ENCODE measurements at places on chromosomes 16 and 17.

DNA sequence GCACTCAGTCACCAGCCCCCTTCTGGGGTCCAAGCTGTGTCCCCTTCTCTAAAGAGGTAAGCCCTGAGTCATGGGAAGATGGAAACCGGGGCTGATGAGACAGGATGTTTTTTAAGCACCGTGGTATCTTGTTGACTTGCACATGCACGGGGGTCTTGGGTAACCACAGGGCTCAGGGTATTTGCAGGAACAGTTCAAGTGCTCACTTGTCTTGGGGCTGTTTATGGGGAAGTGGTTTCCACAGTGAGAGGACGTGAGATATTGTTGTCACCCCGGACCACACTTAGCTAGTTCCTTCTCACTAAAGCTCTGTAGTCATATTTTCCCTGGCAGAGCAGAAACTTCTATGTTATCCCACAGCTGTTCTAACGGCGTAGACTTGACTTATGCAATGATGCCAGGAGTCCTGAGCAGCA is 7.7 kb downstream of the CCL3L1 start:
- no peak for DNase-seq

DNA sequence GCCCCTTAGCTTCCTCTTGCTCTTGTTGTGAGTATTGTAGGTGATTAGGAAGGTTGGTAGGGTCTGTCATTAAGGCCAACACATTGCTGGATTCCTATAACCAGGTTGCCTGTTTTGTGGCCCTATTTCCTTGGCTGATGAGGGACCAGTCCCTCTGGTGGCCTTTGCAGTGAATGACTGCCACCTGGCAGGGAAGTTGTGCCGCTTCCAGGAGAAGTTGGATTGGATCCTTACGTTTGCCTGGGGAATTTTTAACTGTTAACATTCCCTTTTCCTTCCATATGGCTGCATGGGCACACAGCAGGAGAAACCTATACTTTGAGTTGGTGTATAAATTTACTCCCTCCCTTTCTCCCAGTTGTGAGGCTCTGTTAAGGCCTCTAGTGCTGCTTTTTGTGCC is 32.4 kb downstream of the LCMT1 start:
- no peak for DNase-seq

DNA sequence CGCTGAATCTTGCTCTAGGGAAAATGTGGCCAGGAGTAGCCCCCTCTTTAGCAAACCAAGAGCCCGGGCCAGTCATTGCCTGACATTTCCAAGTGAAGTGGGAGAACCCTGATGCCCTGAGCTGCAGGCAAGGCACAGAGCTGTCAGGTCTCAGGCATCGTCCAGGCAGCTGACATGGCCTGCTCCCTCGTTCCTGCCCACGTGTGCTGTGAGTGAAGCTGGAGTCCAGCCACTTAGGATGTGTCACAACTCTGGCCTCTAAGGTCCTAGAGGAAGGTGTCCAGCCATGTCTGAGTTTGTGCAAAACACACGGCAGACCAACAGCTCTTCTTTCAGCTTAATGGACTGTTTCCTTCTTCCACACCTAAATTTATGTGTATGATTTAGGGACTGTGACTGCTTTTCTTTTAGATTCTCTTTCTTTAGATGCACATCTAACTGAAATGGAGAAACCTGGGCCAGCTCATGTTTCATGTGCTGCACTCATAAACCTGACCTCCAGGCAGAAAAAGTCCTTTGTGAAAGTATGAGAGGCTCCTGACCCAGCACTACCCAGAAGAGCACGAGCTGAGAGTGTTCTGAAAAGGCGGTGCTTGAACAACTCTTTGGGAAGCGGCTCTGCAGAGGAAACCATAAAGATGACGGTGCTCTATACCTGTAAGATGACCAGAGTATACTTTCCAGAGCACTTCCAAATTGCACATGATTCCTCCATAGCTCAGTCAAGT is 14.8 kb upstream of the LIMD2 start:
- no peak for DNase-seq

DNA sequence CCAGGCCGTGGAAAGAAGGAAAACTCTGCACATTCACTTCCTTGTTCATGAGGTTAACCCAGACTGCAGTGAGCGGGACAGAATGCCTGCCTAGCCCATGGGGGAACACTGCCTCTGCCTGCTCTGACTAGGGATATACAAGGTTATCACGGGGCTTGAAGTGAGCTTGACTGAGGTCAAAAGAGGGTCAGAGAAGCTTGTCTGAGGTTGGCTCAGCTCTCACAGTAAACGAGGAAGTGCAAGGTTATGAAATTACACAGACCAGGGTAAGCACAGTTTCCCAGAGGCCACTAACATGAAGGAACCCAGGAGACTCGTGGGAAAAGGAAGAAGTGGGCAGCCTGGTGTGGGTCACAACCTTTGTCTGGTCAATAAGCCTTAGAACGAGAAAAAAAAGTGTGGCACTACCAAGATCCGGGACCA is 28.7 kb downstream of the HIC1 start:
- DNase-seq = no peak

GRCh38 chr17:39231591-39232551 is 6.1 kb upstream of the STAC2 start:
- no peak for DNase-seq

GRCh38 chr16:7185689-7186088 is 147.0 kb upstream of the RBFOX1 start:
- DNase-seq = no peak

DNA sequence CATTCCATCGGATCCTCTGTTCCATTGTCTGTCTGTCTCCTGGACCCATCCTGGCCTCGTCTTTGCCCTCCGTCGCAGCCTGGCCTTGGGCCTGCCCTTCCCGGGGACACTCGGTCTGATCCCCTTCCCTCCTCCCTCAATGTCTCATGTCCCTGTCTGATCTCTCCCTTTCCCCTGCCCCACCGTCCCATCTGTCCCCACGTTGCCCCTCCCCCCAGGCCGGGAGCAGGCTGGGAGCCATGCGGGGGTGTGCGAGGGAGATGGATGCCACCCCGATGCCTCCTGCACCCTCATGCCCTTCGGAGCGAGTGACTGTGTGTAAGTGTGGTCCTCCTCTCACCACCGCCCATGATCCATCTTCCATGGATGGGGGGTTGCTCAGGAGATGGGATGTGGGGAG is 5.3 kb upstream of the ATP2A1 start:
- no peak for DNase-seq

- no peak for DNase-seq
Measured at GRCh38 chr17:67090341-67090740, 46.0 kb downstream of the CACNG1 start.

- DNase-seq = no peak
Measured at GRCh38 chr17:41686281-41686680, 2.4 kb upstream of the EIF1 start.

DNA sequence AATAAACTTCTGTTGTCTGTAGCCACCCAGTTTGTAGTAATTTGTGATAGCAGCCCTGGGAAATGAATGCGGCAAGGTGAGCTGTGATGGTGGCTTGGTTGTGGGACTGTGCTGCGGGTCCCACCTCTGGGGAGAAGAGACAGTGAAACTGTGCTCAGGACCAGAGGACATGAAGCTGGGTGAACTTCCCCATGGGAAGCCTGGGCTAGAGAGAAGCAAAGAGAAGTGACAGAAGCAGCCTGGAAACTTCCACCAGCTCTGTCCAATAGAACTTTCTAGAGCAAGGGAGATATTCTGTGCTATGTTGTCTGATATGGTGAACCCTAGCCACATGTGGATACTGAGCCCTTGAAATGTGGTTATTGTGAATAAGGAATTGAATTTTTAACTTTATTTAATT is 51.5 kb upstream of the EMP2 start:
- DNase-seq = no peak

GRCh38 chr17:57259306-57259705 is 3.0 kb downstream of the MSI2 start:
- DNase-seq = no peak

DNA sequence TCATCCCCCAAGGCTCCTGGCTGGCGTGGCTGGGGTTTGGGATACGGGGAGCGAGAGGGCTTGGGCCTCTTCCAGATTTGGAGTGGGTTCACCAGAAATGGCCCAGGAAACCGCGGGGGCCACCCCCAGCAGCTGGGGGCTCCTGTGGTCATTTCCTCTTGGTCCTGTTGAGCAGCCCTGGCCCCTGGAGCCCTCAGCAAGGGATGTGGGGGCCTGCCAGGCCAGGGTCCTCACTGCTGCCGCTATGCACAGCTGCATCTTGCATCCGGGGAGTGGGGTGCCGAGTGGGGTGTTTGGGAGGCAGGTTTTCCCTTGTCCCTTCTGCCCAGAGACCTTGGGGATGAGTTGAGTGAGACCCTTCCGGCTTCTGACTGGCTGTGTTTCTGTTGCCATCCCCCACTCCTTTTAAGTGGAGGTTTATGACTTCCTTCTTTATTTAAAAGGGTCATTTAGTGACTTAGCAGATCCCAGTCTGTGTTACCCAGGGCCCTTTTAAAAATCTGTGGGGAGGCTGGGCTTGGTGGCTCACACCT is 319.8 kb downstream of the SEC14L1 start:
- DNase-seq = no peak

DNA sequence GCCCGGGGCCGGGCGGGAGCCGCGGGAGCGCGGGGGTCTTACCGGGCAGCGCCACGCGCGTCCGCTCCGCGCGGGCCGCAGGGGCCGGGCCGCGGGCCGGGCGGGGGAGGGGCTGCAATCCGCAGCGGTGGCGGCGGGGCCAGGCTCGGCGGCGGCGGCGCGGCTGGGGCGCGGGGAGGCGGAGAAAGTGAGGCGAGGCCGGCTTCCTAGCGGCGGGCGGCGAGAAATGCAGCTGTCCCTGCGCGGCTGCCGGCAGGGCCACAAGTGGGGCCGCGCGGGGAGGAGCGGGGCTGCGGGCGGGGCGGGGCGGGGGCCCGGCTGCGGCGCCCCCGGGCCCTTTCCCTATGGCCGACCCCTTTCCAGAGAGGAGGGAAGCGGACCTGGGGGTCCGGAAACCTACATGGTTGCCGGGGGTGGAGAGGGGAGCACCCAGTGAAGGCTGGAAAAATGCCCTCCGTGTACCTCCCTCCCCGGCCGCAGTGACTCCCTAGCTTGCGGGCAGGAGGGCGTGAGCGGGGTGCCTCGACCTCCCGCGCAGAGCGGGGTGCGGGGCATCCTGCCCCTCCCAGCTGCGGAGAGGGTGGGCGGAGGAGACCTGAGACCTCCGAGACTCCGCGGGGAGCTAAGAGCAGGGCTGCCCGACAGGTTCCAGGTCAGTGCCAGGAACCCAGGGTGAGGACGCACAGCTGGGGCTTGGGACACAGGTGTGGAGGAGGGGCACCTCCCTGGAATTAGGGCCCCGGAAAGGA is at the start of gene CUEDC1:
CUEDC1 (minus strand) TSS at position 230 of the 749 bp plus-strand sequence. CDS start 69,848 bp downstream, outside the sequence.
- DNase-seq = no peak

GRCh38 chr17:54372069-54372749 is 528.4 kb upstream of the TOM1L1 start:
- no peak for DNase-seq

- DNase-seq = no peak
Measured at GRCh38 chr16:88264641-88265285, 118.0 kb upstream of the ZNF469 start.

DNA sequence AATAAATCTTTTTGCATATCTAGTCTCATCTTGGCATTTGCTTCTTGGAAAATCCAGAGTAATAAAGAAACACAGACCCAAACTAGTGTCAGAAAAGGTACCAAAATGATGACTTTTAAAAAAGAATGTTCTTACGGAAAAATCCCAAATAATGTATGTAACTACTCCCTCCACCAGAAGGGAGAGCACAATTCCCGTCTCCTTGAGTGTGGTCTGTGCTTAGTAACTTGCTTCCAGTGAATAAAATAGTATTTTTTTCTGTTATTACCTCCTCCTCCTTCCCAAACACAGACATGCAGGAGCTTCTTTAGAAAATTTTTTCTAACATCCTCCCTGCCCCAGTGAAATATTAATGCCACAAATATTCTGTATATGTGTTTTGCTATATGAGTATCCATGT is 358.1 kb downstream of the ZFHX3 start:
- DNase-seq = no peak

GRCh38 chr16:59484833-59485516 is 750.9 kb upstream of the GOT2 start:
- no peak for DNase-seq

DNA sequence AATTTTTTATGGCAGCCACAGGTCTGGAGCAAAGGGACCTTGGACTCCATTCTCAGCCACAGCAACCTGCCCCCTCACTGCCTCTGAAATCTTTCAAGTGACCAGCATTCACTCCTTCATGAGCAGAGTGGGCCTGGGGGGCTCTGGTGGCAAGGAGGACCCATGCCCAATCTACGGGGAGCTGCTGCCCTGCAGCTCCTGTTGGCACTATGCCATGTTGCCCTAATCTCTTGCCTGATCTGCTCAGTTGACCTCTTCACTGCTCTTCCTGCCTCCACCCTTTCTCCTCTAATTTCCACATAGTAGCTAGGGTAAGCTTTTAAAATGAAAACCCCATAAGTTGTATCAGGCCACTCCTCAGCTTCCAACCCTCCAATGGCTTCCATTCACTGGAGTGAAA is 2.9 kb upstream of the PRKCB start:
- DNase-seq = no peak

- DNase-seq = no peak
Measured at GRCh38 chr17:35586569-35587073, 501 bp upstream of the AP2B1 start.

DNA sequence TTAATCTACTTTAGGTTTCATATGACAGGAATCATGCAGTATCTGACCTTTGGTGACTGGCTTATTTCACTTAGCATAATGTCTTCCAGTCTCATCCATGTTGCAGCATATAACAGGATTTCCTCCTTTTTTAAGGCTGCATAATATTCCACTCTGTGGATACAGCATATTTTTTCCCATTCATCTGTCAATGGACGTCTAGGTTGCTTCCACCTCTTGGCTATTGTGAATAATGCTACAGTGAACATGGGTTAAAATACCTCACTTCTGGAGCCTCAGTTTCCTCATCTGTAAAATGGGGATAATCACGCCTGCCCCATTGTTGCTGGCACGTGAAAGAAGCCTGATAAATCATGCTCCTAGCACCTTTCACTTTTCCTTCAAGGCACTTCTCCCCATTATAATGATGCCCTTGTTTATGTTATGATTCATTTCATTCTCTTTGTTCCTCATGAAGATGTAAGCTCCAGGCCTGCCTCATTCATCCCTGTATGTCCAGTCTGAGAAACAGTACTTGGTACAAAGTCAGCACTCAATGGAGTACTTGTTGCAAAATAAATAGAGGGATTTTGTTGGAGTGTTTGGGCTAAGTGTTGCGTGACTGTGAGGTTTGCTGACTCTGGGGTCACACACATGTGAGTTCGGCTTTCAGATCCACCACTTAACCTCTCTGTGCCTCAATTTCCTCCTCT is 59.6 kb downstream of the ABAT start:
- DNase-seq = no peak

DNA sequence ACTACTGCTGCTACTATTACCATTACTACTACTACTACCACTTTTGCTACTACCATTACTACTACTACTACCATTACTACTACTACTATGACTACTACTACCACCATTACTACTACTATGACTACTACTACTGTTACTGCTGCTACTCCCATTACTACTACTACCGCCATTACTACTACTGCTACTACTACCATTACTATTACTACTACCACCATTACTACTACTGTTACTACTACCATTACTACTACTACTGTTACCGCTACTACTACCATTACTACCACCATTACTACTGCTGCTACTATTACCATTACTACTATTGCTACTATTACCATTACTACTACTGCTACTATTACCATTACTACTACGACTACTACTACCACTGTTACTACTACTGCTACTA is 209.1 kb downstream of the IRF8 start:
- DNase-seq = no peak

GRCh38 chr17:65656390-65657250 is 95.2 kb upstream of the AXIN2 start:
- DNase-seq = no peak

GRCh38 chr16:10916534-10916933 is 25.7 kb downstream of the DEXI start:
- no peak for DNase-seq
